MM.1S (cell line): ENCODE measurements at places on chromosomes 16 and 17.
A peak's percentile ranks its signal among the peaks of the same experiment; 100 is the strongest.

GRCh38 chr17:58335779-58336455 lies 7.3 kb upstream of the TSPOAP1 start:
- peak; percentile 91 for DNase-seq

- no peak for DNase-seq
These were observed 43.1 kb downstream of the ANKFY1 start for GRCh38 chr17:4220655-4221054.

- DNase-seq = no peak
These were observed 29.3 kb downstream of the UNC13D start for GRCh38 chr17:75814900-75815373.

DNA sequence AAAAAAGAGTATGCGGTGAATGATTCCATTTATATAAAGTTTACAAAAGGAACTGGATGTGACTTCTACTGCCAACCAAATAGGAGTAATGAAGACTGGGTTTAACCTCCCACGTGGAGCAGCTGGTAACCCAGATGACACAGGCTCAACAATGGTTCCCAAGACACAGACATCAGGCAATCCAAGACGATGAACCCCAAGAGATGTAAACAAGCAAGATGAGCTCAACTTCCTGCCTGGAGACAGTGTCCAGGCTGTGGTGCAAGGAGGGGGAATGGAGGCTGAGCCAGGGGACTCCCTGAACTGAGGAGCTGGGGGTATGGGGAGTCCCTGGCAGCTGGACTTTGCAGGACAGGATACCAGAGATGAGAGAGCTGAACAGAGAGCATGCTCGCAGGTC lies 104.7 kb downstream of the LITAF start:
- no peak for DNase-seq

DNA sequence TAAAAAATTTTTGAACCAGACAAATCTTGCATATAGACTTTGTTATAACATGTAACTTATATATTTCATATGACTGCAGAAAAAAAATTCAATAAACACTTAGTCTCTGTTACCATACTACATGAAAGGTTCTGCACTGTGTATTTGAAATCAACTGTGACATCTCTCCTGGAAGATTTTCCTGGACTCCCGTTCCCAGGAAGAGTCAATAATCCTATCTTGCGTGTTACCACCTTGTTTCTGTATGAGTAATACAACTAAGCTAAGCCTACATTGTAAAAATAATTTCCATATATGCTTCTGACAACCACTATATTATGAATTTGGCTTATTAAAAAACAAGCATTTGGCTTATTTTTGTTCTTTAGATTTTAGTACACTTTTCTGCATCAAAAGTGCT lies 665.6 kb upstream of the SOX9 start:
- DNase-seq = no peak

DNA sequence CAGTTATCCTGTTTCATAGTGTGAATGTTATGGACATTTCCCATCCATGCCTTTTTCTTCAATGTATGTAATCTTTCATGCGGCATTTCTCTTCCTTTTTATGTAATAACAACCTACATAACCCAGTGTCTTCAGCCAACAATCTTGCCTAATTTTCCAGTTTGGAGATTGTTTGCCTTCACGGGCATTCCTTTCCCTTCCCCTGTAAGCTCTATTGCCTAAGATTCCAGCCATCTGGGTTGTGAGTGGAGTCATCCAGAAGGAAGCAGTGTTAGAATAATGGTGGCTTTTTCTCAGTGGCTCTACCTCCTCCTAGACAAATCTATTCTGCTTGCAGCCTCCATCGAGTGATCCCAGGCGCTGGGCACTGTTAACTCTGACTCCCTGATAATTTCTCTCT lies 22.3 kb downstream of the SYCE1L start:
- DNase-seq = no peak

DNA sequence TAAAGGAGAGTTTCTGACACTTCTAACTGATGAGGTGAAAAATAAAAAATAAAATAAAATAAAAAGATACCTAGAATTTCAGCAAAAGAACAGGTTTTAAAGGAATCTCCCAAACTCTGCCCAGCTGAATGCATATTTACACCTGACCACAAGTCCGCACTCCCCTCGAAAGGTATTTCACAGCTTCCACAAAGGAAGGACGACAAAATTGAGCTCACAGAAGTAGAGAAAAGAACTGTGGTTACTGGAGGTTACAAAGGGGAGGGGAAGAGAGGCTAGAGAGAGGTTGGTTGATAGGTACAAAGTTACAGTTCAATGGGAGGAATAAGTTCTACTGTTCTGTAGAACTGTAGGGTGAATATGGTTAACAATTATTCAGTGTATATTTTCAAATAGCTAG lies 5.0 kb downstream of the LITAF start:
- peak; percentile 32 for DNase-seq

DNA sequence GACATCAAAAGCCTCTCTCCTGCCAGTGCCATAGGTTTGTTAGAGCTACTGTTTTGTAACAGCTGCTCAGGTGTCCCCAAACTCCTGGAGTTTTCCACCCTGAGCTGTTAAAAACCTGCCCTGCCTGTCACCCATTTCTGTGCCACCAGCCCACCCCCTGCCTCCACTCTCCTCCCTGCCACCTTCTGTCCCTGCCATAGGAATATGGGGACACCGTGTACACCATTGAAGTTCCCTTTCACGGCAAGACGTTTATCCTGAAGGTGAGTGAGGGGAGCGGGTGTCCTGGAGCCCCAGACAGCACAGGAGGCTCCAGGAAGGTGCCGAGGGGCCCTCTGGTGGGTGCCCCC lies 5.2 kb upstream of the TCAP start:
- DNase-seq = no peak

DNA sequence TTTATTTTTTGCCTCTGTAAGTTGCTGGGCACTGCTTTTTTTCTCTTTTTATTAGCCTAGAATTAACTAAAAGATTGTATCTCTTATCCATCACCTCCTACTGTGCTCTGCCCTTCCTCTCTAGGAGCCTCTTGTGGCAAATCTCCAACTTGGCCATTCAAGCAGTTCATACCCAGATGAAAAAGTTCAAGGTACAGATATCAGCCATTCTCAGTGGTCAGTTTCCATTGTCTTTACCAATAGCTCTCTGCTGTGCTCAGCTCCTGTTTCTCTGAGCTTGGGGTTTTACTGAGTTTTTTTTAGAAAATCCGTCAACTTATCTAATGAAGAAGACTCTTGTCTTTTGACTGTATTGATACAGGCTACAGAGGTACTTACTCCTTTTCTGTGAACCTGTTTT lies 15.6 kb downstream of the MOSMO start:
- peak; percentile 67 for DNase-seq

DNA sequence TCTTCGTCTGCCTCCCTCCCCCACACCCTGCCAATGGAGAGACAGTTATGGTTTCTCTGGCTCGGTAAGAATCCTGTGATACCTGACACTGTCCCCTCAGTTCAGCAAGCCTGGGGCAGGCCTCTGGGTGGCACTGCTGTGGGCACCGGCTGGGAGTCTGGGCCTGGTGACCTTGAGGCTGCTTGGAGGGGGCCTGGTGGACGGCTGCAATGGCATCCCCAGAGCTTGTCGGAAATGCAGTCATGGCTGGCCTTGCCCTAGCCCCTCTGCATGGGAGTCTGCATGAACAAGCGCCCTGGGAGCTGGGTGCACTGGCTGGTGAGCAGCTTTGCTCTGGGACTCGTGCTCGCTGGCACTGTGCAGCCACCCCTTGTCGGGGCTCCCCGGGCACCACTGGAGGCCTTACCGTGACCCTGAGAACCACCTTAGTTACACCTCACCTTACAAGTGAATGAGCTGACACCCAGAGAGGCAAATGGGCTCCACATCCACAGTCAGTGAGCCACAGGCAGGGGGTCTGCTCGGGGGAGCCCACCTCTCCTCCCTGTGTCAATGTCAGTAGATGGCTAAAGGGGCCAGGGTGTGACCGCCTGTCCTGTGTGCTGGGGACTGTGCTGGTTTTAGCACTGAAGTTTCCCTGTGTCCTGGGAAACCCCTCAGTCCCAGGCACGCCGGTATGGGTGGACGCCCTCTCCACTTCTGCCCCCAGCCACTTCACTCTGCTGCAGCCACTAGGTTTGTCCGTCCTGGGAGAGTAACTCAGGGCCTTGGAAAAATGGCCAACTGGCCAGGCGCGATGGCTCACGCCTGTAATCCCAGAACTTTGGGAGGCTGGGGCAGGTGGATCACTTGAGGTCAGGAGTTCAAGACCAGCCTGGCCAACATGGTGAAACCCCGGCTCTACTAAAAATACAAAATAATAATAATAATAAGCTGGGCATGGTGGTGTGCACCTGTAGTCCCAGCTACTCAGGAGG lies 1.4 kb downstream of the LGALS3BP start:
- no peak for DNase-seq

GRCh38 chr16:88775825-88776224 lies 9.2 kb downstream of the PIEZO1 start:
- no peak for DNase-seq

DNA sequence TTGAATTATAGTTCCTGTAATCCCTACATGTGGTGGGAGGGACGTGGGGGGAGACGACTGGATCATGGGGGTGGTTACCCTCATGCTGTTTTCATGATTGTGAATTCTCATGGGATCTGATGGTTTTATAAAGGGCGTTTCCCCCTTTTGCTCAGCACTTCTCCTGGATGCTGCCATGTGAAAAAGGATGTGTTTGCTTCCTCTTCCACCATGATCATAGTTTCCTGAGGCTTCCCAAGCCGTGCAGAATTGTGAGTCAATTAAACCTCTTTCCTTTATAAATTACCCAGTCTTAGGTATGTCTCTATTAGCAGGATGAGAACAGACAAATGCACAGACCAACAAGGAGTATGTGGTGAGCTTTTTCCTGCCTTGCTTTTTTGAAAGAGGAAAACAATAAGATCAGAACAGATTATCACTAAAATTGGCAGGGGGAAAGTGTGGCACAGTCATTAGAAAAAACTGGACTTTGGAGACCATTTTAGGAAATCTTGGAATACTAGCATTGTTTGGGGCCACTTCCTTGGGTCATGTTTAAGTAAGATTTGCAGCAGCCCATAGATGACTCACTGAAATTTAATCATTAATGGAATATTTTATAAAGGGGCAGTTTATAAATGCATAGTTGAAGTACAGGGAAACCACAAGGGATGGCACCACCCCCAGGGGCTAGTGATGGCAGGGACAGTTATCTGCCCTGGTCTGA lies 352.8 kb downstream of the CDH13 start:
- no peak for DNase-seq

- no peak for DNase-seq
These were observed 21.3 kb downstream of the CYLD start for GRCh38 chr16:50763211-50763610.

GRCh38 chr16:17414421-17414820 lies 56.3 kb downstream of the XYLT1 start:
- no peak for DNase-seq

GRCh38 chr16:69861292-69862030 lies 89.7 kb upstream of the CLEC18A start:
- no peak for DNase-seq
